ENCODE measurements at places on chromosomes 4 and X. TPM values are rescaled to one million over a fixed set of nuclear protein-coding genes. Genes with fewer than 3 reads are reported as not detected.

GRCh38 chrX:5936438-5936837 is 292.2 kb downstream of the NLGN4X start:
- H3K27ac ChIP-seq: no peak overlapping the region
- no peaks in the 10 kb centered on the region for H3K27me3 ChIP-seq
- H3K4me1 ChIP-seq: no peaks in the 10 kb centered on the region
- no peaks in the 10 kb centered on the region for H3K36me3 ChIP-seq

DNA sequence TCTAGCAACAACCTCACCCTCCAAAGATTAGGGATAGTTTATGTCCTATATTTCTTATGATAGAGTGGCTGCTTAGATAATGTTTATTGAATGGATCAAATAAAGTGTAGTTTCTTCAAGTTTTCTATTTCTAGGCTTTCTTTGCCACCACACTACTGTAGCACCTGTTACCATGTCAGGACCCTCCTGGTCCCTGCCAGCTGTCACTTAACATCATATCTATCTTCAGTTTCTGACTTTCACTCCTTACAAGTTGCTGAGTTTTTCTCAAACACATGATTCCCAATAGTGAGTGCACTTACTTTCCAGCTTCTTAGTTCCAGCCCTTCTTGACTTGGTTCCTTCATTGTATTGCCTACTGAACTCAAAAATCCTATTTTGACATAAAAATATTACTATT is 593.9 kb upstream of the PITX2 start:
- DNase-seq: no peak
- no peak overlapping the region for H3K4me3 ChIP-seq
- no peaks in the 10 kb centered on the region for H3K4me1 ChIP-seq
- no peaks in the 10 kb centered on the region for H3K36me3 ChIP-seq
- H3K27me3 ChIP-seq: no peaks in the 10 kb centered on the region
- no peak overlapping the region for H3K27ac ChIP-seq

DNA sequence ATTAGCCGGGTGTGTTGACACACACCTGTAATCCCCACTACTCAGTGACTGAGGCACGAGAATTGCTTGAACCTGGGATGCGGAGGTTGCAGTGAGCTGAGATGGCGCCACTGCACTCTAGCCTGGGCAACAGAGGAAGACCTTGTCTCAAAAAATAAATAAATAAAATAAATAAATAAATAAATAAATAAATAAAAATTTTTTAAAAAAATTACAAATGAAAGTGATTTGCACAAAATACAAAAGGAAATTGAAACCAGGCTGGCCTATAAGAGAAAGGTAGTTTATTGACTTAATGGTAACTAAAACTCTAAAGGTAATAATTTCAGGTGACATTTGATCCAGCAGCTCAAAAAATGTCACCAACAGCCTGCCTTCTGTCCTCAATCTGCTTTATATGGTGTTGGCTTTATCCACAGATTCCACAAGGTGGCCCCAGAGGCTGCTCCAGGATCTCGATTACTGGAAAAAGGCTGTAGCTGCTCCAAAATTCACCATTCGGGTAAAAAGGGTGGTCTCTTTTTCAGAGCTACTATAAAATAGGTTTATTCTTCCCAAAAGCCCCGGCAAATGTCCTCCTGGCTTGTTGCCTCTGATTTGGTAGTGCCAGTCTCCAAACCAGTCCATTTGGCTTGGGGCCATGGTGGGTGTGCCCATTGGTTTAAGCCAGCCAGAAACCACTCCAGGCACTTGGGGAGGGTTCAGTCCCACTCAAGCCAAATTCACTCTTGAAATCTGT is 61.4 kb upstream of the TRIM2 start:
- H3K36me3 ChIP-seq: no peaks in the 10 kb centered on the region
- H3K4me1 ChIP-seq: no peaks in the 10 kb centered on the region

- no peak for DNase-seq
- no peaks in the 10 kb centered on the region for H3K27me3 ChIP-seq
- H3K4me3 ChIP-seq: no peak overlapping the region
- no peaks in the 10 kb centered on the region for H3K4me1 ChIP-seq
These were observed 211.8 kb downstream of the NPFFR2 start for GRCh38 chr4:72243641-72244040.

- H3K36me3 ChIP-seq: no peaks in the 10 kb centered on the region
- H3K27me3 ChIP-seq: no peaks in the 10 kb centered on the region
- no peak for DNase-seq
These were observed 253.2 kb upstream of the AR start for GRCh38 chrX:67290489-67291220.

- DNase-seq: peak; percentile 42
- peak overlapping the region; percentile 90 for H3K27ac ChIP-seq
- H3K4me3 ChIP-seq: peak overlapping the region; percentile 81
- H3K4me1 ChIP-seq: peaks cover 16% of the 10 kb centered on the region
- H3K36me3 ChIP-seq: no peaks in the 10 kb centered on the region
- H3K27me3 ChIP-seq: no peaks in the 10 kb centered on the region
These were observed 449 bp downstream of the FBXL5 start for GRCh38 chr4:15654593-15655222.

- H3K4me1 ChIP-seq: no peaks in the 10 kb centered on the region
- no peaks in the 10 kb centered on the region for H3K27me3 ChIP-seq
- DNase-seq: no peak
- H3K4me3 ChIP-seq: no peak overlapping the region
These were observed 103.9 kb downstream of the SYTL5 start for GRCh38 chrX:38110231-38110630.

DNA sequence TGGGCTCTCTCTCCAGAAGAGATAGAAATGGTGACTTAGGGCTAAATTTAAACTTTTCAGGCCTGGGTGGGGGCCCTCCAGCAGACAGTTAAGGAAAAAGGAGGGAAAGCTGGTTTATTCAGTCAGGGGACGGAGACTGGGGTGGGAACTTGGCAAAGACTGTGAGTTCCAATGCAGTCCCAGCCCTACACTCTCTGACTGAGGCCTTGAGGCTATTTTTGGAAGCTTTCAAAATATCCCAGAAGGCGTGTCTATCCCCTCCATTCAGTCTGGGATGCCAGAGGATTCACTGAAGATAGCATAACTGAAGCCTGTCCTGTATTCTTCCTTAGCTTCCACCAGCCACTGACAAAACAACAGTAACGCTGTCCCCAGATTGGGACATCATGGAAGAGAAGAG is 32.1 kb upstream of the MSN start:
- no peak for DNase-seq
- no peak overlapping the region for H3K4me3 ChIP-seq
- H3K36me3 ChIP-seq: no peaks in the 10 kb centered on the region
- H3K27me3 ChIP-seq: no peaks in the 10 kb centered on the region
- no peak overlapping the region for H3K27ac ChIP-seq

GRCh38 chr4:42671431-42672194 is 14.7 kb upstream of the ATP8A1 start:
- H3K36me3 ChIP-seq: no peaks in the 10 kb centered on the region
- no peak for DNase-seq
- no peak overlapping the region for H3K4me3 ChIP-seq
- H3K27me3 ChIP-seq: no peaks in the 10 kb centered on the region
- peaks cover 6% of the 10 kb centered on the region for H3K4me1 ChIP-seq

DNA sequence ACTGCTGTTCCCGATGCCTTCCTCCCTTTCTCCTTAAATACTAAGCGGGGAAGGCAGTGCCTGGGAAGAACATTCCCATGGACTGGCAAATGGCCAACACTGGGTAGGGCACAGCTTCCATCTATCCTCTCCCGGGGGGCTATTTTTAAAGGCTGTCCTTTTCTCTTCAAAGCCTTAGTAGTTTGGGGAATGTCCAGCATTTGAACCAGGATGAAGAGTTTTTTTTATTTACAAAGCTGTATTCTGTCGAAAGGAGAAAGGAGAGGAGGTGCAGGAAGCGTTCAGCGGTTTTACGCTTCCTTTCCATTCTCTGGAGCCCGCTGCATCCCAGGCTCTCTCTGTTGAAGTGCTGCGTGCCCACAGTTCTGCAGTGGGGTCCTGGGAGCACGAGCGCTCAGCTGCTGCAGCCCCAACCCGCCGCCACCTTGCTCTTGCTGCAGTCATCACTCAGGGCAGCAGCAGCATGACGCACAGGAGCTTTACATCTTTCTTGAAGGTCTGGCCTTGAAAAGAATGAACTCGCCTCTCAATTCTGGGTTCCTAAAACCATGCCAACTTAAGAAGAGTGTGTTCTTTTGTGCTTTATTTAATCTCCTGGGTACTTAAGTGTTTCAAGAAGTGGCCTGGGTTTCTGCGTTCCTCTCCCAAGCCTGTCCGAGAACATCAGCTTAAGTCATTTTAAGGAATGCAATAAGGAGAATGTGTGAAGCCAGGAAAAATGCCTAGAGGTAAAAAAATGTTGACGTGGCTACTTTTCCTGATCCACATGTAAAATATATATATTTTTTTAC is 427.2 kb downstream of the MAPK10 start:
- no peaks in the 10 kb centered on the region for H3K27me3 ChIP-seq
- no peak overlapping the region for H3K27ac ChIP-seq
- DNase-seq: peak; percentile 40
- peaks cover 36% of the 10 kb centered on the region for H3K4me1 ChIP-seq

- H3K27ac ChIP-seq: no peak overlapping the region
- H3K4me1 ChIP-seq: no peaks in the 10 kb centered on the region
- no peak overlapping the region for H3K4me3 ChIP-seq
These were observed 23.9 kb downstream of the ZFYVE28 start for GRCh38 chr4:2394528-2394927.

- no peak overlapping the region for H3K27ac ChIP-seq
- H3K4me1 ChIP-seq: peaks cover 5% of the 10 kb centered on the region
- no peaks in the 10 kb centered on the region for H3K27me3 ChIP-seq
- no peak overlapping the region for H3K4me3 ChIP-seq
These were observed 5.0 kb upstream of the SDAD1 start for GRCh38 chr4:75995727-75996126.

- no peak for DNase-seq
- no peak overlapping the region for H3K27ac ChIP-seq
- no peaks in the 10 kb centered on the region for H3K4me1 ChIP-seq
- no peak overlapping the region for H3K4me3 ChIP-seq
These were observed 167.7 kb downstream of the MGST2 start for GRCh38 chr4:139833151-139833910.

DNA sequence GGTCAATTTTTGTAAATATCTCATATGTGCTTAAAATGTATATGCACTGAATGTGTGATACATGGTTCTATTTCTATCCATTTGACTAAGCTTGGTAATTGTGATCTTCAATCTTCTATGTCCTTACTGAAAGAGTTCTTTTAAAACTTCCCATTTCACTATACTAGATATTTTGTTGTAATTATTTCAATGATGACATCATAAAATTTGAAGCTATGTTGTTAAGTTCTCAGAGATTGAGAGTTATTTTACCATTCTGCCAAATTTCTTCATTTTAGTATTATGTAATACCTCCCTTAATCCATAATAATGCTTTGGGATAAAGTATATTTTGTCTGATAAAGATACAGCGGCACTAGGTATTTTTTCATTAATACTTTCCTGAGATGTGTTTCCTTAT is 1307.3 kb downstream of the RPA4 start:
- no peaks in the 10 kb centered on the region for H3K4me1 ChIP-seq
- H3K27ac ChIP-seq: no peak overlapping the region
- H3K4me3 ChIP-seq: no peak overlapping the region
- no peak for DNase-seq

- H3K36me3 ChIP-seq: no peaks in the 10 kb centered on the region
- H3K27ac ChIP-seq: no peak overlapping the region
- H3K4me1 ChIP-seq: peaks cover 10% of the 10 kb centered on the region
- DNase-seq: peak; percentile 20
These were observed 20.8 kb downstream of the LIN54 start for GRCh38 chr4:82989575-82990429.

- no peaks in the 10 kb centered on the region for H3K36me3 ChIP-seq
- H3K27ac ChIP-seq: peak overlapping the region; percentile 85
- H3K27me3 ChIP-seq: no peaks in the 10 kb centered on the region
- H3K4me3 ChIP-seq: peak overlapping the region; percentile 36
- peak; percentile 73 for DNase-seq
These were observed 19.5 kb upstream of the CRLF2 start for GRCh38 chrX:1231850-1232465.

DNA sequence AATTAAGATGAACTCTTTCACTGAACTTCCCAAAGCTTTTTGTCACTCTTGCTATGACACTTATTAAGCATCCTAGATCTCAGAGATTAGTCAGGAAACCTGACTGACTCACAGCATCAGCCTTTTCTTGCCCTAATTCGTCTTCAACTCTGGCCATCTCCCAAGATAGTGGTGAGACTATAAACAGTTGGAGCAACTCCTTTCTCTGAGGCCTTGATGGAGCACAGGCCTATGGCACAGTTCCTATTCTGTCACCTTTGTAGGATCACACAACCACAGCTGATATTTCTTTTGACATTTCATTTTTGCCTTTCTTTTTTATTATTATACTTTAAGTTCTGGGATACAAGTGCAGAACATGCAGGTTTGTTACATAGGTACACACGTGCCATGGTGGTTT is 217.6 kb downstream of the PRR32 start:
- H3K4me1 ChIP-seq: no peaks in the 10 kb centered on the region
- no peak for DNase-seq
- H3K36me3 ChIP-seq: no peaks in the 10 kb centered on the region
- no peak overlapping the region for H3K4me3 ChIP-seq
- no peak overlapping the region for H3K27ac ChIP-seq
- no peaks in the 10 kb centered on the region for H3K27me3 ChIP-seq

GRCh38 chr4:13208558-13209193 is 275.5 kb downstream of the RAB28 start:
- H3K4me1 ChIP-seq: no peaks in the 10 kb centered on the region
- no peak overlapping the region for H3K27ac ChIP-seq
- no peaks in the 10 kb centered on the region for H3K27me3 ChIP-seq
- H3K36me3 ChIP-seq: no peaks in the 10 kb centered on the region

- H3K36me3 ChIP-seq: no peaks in the 10 kb centered on the region
- H3K27ac ChIP-seq: no peak overlapping the region
- DNase-seq: no peak
- H3K4me3 ChIP-seq: no peak overlapping the region
- no peaks in the 10 kb centered on the region for H3K4me1 ChIP-seq
These were observed 85.0 kb upstream of the MTM1 start for GRCh38 chrX:150483356-150483985.

- H3K4me3 ChIP-seq: no peak overlapping the region
- no peaks in the 10 kb centered on the region for H3K27me3 ChIP-seq
- peak; percentile 24 for DNase-seq
- no peaks in the 10 kb centered on the region for H3K36me3 ChIP-seq
- H3K4me1 ChIP-seq: no peaks in the 10 kb centered on the region
- no peak overlapping the region for H3K27ac ChIP-seq
These were observed 81.4 kb downstream of the CEP44 start for GRCh38 chr4:174365018-174365587.

DNA sequence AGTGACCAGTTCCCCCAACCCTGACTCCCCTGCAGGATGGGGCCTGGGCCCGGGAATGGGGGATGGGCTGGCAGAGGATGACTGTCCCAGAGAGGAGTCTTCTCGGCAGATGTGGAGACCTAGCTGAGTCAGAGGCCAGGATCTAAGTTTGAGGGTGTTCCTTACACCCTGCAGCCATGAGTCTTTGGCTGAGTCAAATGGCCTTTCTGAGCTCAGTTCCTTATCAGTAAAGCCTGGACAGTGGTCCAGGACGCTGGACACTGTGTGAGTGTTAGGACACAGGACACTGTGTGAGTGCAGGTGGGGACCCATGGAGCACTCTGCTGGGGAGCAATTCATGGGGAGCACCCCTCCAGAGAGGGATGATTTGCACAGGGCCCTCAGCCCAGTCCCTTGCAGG is 5.0 kb downstream of the IL9R start:
- H3K36me3 ChIP-seq: no peaks in the 10 kb centered on the region
- no peak overlapping the region for H3K4me3 ChIP-seq
- H3K27ac ChIP-seq: no peak overlapping the region

GRCh38 chr4:174352061-174352819 is 68.5 kb downstream of the CEP44 start:
- H3K36me3 ChIP-seq: no peaks in the 10 kb centered on the region
- no peaks in the 10 kb centered on the region for H3K27me3 ChIP-seq
- no peak overlapping the region for H3K4me3 ChIP-seq
- H3K27ac ChIP-seq: no peak overlapping the region

UBE2A gene
- polyA plus RNA-seq: 88.6 TPM

ENPEP gene
- 5.6 TPM for polyA plus RNA-seq

GLRA3 gene
- 0.05 TPM for polyA plus RNA-seq

FAM9B gene
- polyA plus RNA-seq: 0.11 TPM

RHOXF1 gene
- polyA plus RNA-seq: 0.39 TPM

S100G gene
- 1.2 TPM for polyA plus RNA-seq
